ENCODE measurements at places on chromosomes 3 and 15. TPM values are rescaled to one million over a fixed set of nuclear protein-coding genes. Genes with fewer than 3 reads are reported as not detected.

The WDR93 gene
- under 0.01 TPM for total RNA-seq

The IL16 gene
- total RNA-seq = 2.7 TPM

The P2RY1 gene
- total RNA-seq = 8.8 TPM

The CCNB2 gene
- total RNA-seq = 36.6 TPM

The CTXN2 gene
- total RNA-seq = not detected

The INO80 gene
- total RNA-seq = 25.4 TPM

The SERPINI2 gene
- total RNA-seq = not detected

The MRPS22 gene
- 58.7 TPM for total RNA-seq

The ADCY5 gene
- total RNA-seq = 0.13 TPM

The USP8 gene
- total RNA-seq = 44.2 TPM

The MDFIC2 gene
- not detected for total RNA-seq

The TGM5 gene
- not detected for total RNA-seq

The TRIM71 gene
- total RNA-seq = not detected
